ENCODE measurements at places on chromosomes 2 and 18. TPM values are rescaled to one million over a fixed set of nuclear protein-coding genes. Genes with fewer than 3 reads are reported as not detected.

COL4A3 gene
- 0.55 TPM for total RNA-seq

- DNase-seq: peak; percentile 59
Measured at GRCh38 chr2:72148837-72149555, 1.3 kb upstream of the CYP26B1 start.

DNA sequence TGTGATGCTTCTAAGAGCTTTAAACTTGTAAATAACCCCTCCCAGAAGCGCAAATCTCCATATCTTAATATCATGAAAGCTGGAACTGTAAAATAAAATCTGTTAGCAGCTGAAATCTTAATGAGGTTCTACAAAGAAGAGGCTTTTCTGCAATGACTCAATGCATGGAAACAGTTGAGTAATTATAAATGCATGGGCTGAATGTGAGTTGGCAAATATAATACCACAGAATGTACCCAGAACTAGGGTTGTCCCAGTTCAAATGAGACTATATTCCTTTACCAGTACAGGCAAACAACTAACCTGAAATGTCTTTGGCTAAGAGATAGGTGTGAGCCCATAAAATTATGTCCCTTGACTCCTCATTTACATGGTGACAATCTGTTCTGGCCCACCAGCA, 52.9 kb downstream of the SATB2 start:
- DNase-seq: no peak

DNA sequence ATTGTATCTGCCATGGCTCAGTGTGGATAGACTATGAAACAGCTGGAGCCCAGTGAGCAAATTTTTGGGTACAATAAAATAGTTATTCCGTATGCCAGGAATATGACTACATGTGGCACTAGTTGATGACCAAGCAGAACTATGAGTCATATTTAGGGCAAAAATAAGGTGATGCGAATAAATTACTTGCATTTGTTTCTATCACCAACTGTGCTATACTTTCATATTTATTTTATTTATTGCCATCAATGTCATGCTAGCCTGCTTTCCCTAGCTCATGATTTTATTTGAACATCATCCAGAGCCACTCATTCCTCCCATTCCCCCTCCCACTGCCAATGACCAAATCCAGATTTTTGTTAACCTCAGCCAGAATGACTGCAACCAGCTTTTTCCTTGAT, 13.3 kb upstream of the FAP start:
- DNase-seq: no peak

GRCh38 chr2:53087262-53087873, 680.2 kb upstream of the CHAC2 start:
- no peak for DNase-seq

DNA sequence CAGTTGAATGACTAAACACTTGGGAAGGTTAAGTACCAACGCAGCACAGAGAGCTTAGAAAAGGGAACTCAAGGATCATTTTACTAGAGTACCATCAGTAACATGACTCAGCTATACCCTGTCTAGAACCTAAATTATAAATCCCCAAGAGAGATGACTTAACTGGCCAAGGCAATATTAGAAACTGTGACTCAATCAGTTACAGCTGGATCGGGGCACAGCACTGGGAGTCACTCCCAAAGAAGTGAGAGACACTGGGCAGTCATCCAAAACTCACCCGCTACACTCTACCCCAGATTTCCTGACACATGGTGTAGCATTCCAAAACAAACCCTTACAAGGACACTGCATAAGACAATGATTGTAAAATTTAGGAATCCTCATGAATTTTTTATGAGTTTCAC, 17.7 kb downstream of the IWS1 start:
- DNase-seq: peak; percentile 77
